NCI-H510A (cell line): ENCODE measurements at places on chromosomes 4 and X.

GRCh38 chr4:38967260-38968095 is 64.7 kb downstream of the TMEM156 start:
- DNase-seq: no peak

- DNase-seq: peak; percentile 0
Observed at GRCh38 chrX:105323928-105324327, 103.4 kb upstream of the TEX13A start.

DNA sequence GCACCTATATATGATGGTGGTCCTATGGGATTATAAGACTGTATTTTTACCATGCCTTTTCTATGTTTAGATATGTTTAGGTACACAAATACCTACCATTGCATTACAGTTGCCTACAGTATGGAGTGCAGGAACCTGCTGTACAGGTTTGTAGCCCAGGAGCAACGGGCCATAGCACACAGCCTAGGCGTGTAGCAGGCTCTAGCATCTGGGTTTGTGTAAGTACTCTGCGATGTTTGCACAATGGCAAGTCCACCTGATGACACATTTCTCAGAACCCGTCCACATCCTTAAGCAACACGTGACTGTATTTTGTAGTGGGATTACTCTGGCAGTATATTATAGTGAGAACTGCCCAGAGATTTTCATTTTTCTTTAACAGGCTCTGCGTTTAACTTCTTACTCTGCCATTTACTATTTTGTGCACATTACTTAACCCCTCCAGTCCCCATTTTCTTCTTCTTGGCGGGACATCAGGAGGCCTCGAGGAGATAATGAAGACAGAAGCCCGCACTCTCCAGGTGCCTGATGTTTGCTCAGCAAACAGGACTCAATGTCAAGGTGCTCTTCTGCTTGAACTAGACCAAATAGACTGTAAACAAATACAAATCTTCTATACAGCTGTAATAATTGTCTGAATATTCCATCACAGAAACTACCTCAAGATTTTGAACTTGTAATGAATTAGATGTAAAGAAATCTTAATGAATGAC is 102.0 kb upstream of the PDLIM3 start:
- peak; percentile 64 for DNase-seq

DNA sequence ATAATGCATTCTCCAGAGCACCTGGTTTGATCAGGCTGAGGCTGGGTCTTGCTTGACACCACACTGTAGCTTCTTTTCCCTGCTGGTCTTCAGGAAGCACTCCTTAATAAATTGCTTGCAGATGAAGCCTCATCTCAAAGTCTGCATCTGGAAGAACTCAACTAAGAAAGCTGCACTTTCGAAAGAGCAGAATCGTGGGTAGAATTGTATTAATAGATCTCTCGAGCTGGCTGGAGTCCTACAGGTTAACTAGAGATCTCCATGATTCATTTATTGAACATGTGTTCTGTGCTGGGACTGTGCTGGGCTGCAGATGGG is 152.7 kb downstream of the STK32B start:
- DNase-seq: no peak

GRCh38 chrX:138890491-138890890 is 179.0 kb upstream of the FGF13 start:
- no peak for DNase-seq

GRCh38 chr4:69689599-69689998 is 36.6 kb upstream of the UGT2A1 start:
- peak; percentile 4 for DNase-seq

- DNase-seq: peak; percentile 53
Observed at GRCh38 chr4:1693131-1693896, 9.2 kb upstream of the FAM53A start.

DNA sequence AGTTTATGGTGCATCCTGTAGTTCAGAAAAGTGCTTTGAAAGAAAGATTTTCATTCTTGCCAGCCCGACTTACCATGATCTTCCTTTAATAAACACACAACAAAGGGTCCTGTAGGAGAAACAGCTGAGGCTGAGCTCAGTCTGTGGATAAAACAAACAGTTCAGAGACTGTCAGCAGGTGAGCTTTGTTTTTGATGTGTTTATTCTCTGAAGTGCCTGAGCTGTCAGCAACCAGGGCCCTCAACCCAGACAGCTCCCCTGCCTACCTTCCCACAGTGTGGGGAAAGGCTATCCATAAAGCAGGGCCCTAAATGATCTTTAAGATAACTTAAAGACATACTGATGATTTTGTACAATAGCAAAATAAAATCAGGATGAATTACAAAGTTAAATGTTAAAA is 459.2 kb upstream of the GALNT7 start:
- DNase-seq: peak; percentile 11

- no peak for DNase-seq
Observed at GRCh38 chr4:22745234-22745633, 52.5 kb downstream of the GBA3 start.
